ENCODE measurements at places on chromosomes 5 and 9.

DNA sequence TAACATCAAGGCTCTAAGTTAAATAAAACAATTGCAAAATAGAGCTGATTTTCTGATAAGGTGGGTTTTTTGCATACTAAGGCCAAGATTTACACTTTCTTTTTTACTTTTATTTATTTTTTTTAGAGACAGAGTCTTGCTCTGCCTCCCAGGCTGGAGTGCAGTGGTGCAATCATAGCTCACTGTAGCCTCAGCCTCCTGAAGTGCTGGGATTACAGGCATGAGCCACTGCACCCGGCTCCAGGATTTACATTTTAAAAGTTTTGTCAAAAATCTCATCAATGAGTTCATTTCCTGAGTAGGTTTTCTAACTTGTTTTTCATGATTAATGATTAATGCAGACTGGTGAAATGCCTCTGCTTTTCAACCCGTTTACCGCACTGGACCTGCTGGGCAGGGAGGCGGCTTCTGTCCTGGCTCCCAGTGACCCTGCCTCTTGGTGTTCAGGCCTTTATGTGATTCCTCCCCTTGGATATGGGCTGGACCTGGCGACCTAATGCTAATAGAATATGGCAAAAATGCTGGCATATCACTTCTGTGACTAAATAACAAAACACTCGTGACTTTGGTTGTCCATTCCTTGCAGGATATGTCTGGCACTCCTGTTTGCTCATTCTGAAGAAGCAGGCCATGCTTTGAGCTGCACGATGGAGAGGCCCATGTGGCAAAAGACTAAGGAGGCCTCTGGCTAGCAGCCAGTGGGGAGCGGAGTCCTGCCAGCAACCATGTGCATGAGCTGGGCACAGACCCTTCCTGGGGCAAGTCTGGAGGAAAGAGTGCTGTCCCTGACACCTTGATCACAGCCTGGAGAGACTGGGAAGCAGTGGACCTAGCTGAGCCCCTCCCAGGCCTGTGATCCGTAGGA is 72.2 kb upstream of the PTCH1 start:
- no peak for DNase-seq

DNA sequence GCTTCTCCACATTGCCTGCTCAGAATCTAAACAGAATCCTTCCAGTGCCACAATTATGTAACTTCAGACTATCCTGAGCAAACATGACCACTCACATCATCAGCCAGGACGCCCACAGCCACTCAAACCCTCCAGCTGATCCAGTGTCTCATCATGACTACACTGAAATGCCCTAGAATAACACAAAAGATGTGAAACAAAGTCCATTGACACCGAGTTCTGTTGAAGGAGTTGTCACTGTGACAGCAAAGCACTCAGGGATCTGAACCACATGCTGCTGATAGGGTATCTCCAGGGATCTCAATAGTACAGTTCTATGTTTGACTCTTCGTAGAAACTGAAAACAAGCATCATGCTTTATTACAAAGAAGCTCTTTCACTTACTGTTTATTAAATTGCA is 150.2 kb downstream of the GABBR2 start:
- no peak for DNase-seq

DNA sequence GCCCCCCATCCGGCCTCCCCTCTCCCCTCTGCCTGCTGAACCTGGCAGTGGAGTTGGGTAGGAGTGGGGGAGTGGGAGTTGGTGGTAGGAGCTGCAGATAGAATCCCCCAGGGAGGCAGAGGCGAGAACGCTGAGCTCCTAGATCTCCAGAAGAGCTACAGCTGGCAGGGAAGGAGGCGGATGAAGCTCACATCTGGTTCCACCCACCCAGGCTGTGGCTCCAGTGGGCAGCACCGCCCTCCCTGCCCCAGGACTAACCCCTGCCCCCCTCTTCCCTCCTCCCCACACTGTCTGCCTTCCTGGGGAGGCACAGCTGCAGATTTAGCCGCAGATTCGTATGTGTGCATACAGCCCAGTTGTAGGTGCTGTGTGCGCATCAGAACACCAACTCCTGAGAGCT is 34.2 kb downstream of the C9orf50 start:
- no peak for DNase-seq

- no peak for DNase-seq
Observed at GRCh38 chr9:36064448-36065037, 27.8 kb downstream of the RECK start.

DNA sequence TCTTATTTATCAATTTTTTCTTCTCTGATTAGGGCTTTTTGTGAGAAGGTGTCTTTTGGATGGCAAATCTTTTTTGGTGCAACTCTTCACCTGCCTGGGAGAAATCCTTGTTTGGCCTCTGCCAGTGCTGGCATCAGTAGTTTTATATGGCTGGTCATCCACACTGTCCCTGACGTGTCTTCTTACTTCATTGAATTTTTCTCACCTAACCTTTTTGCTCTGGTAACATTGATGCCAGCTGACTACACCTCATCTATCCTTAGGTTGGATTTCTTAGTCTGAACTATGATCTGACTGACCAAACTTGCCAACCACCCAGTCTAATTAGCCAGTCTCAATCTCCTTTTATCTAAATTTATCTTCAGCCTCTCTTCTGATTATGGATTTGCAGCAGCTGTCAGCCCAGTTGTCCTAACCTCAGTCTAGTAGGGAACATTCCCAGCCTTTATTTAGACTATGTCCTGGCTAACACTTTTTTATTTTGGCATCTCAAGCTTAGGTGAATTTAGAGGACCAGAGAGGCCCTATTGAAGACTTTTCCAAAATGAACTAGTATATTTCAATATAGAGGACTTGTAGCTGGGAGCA is 10.6 kb upstream of the TMEM38B start:
- DNase-seq = no peak

GRCh38 chr5:79795764-79796398 is 106.2 kb downstream of the CMYA5 start:
- no peak for DNase-seq

GRCh38 chr5:56169281-56169680 is 63.8 kb downstream of the ANKRD55 start:
- DNase-seq = no peak

DNA sequence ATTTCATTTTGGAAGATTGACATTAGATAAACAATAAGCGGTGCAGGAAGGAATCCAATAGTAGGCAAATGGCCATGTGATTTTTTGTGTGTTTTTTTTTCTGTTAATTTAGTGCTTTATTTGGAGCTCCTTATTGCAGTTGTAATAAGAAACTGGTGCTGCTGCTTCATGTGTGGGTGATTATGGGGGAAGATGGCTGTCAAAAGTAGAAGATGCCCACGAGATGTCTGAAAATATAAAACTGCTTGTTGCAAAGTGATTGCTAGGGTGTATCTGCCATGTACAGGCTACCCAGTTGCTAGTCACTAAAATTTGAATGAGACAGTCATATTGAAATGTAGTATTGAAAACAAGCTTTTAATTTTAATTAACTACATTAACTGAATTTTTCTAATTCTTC is 216.7 kb upstream of the FTMT start:
- DNase-seq = no peak

DNA sequence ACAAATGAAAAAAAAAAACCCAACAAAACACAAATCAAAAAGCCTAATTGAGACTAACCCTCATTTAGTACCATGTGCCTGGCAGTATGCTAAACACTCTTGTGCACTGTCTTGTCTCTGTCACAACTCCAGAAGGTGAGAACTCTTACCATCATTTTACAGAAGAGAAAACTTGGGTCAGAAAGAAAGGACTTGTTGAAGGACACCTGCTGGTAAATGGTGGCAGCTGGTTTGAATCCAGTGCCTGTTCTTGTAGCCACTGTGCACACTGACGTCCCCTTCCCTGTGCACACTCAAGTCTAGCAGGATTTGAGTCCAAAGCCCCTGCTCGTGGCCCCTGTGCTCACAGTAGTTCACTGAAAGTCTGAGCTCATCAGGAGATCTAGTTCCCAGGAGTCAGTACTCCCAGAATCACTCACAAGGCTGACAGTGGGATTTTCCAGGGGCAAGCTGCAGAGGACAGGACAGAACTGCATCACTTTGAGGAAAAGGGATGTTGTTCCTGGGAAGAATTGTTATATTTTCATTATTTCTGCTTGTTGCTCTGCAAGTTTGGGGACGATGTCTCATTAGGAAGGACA is 43.0 kb upstream of the HSD17B4 start:
- no peak for DNase-seq

- DNase-seq = no peak
Observed at GRCh38 chr5:17723876-17724275, 89.6 kb downstream of the TAF11L14 start.

DNA sequence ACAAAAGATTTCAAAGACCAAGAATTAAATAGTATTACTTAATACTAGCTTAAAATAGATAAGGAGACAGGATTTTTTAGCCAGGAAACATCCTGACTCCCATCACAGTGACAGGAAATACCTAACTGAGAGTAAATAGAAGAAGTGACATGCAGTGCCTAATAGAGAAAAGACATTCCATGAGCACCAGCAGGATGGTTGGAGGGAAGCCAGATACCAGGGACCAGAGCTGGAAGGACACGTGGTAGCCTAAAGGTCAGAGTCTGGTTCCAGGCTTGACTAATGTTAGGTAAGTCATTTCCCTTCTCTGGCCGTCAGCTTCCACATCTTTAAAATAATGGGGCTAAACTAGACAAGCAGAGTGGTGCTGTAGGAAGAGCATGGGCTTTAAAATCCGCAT is 41.6 kb downstream of the CDK5RAP2 start:
- no peak for DNase-seq

GRCh38 chr5:64768358-64769312 is at the start of the genes CWC27 and SREK1IP1:
Gene CWC27, plus strand, starts transcription at chr5:64768930. Its CDS starts 217 bp downstream, at chr5:64769147.
Gene SREK1IP1, minus strand, starts transcription at chr5:64768691. Its CDS starts 174 bp downstream, at chr5:64768517.
- DNase-seq = peak; percentile 74

DNA sequence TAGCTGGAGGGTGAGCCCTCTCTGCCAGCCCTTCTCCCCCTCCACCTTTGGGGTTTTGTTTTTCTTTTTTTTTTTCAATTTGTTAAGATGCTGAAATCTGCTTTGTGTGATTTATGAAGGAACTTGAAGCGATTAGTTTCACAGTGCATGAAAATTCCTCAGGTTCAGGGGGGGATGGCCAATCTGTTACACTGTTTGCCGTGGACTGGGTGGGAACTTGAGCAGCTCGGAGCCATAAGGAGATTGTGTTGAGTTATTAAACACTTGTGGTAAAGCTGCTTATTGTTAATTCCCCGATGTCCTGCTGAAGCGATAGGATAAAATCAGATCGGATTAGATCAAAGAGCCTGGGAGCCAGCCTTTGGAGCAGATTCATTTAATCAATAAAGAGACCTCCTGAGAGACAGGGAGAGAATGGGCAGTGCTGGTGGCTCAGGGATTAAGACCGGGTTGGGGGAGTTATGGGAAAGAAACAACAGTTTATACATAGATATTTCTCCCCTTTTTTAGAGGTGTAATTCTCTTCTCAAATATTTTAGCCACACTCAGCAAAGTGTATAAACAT is 105.8 kb upstream of the SPATA31D4 start:
- no peak for DNase-seq

- no peak for DNase-seq
Observed at GRCh38 chr9:113570106-113570505, 106.6 kb downstream of the RGS3 start.

GRCh38 chr5:62576570-62577170 is 1.9 kb upstream of the LRRC70 start:
- DNase-seq = no peak

DNA sequence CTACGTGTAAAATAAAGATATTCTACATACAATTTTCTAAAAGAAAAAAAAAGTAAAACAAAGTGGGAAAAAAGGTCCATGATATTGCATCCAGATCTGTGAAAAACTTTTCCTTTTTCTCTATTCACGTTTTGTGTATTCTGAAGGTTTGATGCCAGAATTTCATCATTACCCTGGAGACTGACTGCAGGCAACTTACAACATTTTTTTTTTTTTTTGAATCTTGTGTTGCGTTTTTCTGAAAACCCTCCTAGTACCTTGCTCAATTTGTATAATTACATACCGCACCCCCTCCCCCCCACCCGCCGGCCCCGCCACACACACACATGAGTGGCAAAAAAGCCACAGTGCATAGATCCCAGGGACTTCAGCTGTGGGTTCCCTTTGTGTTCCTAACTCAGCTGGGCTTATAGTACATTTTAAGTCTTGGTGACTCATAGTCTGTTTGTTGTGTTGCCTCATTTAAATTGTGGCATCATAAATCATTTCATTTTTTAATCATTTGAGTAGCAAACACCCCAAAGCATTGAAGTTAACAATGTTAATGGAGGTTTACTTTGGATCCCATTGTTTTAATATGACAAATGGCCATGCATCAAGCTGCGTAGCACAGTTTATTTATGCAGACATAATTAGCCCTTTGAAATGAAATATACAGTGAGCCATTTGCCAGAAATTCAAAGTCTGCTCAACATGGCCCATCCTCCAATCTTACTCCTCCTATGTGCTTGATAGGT is 36.0 kb downstream of the PRDM6 start:
- DNase-seq = no peak

DNA sequence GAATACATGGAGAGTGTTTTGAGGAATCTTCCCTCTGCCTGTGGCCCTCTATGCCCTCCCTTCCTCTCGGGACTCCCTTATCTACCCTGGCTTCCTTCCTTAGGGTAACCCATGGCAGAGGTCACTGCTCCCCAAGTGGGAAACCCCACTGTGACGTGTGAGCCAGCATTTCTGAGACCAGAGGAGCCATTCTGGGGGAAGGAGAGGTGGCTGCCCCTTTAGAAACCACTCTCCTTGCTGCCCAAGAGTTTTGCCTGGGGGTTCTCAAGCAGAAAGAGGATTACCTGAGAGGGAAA is 23.1 kb downstream of the CCNJL start:
- no peak for DNase-seq

GRCh38 chr9:100561256-100561655 is 16.6 kb upstream of the CAVIN4 start:
- no peak for DNase-seq

DNA sequence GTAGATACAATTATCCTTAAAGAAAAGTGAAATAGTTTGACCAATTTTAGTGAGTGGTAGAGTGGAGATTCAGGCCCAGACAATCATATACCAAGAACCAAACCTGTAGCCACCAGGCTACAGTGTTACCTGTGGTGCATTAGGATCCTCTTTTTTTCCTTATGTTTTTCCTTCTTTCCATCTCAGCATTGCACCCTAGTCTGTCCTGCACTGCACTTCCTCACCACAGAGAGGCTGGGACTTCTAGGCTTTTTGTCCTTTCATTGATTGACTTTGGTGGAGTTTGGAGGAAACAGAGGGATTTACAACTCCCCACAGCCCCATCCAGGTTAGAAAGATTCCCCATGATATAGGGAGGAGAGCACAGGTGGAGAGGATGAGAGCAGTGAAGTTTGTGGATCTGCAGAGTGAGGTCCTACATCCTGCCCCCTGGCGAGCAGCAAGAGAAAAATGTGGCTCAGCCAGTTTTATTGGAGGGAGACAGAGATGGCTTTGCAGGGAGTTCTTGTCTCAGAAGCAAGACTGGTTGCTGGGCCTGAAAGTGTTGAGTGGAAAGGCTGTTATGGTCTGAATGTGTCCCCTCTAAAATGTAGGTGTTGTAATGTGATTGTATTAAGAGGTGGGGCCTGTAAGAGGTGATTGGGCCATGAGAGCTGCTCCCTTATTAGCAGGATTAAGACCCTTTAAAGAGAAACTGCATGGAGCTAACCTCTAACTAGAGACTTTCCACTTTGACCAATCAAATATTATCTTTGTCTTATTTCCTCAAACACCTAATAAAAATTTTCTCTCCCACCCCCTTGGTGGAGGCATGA is 36.2 kb downstream of the KIF4B start:
- no peak for DNase-seq

- DNase-seq = no peak
Observed at GRCh38 chr5:89374144-89374784, 491.3 kb upstream of the MEF2C start.

Measured in activated effector memory CD4-positive, alpha-beta T cell treated with Interleukin-2 at 50 U/mL for 16 hours (primary cell).